ENCODE measurements at places on chromosomes 16 and 17. TPM values are rescaled to one million over a fixed set of nuclear protein-coding genes. Genes with fewer than 3 reads are reported as not detected.

DNA sequence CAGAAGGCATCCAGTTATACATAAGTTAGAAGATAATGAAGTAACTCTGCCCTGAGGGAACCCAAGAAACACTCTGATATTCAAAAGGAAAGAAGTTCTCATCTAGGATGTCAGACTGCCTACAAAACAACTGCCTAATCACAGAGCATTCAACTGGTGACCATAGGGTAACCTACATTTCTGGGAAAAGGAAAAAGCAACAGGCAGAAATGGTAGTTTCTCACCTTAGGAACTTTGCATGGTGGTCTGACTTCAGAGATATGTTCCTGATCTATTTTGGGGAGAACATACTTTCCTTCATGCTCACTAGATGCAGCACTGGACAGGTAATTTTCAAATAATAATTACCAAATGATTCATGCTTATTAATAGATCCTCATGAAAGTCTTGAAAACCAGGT lies 16.5 kb downstream of the RNF43 start:
- DNase-seq = no peak

CD300LB gene
- total RNA-seq = not detected

- DNase-seq = peak; percentile 68
Measured at GRCh38 chr16:63461248-63461841, 1425.1 kb upstream of the CDH8 start.

DNA sequence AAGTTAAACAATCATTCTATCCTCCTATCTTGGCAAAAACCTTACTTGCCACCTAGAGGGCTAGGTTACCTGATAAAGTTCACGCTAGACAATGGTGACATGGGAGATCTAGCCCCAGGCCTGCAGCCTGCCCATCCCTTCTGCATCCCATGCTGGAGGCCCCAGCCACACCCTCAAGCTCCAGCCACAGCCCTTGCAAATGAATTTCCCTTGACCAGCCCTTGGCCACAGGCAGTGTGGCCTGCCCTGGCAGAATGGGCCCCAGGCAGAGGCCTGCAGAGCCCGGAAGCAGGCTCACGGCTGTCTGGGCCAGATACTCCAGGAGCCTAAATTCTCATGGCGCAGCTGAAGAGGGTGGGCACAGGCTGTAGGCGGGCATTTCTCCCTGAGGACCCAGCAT lies 14.9 kb downstream of the WNT3 start:
- DNase-seq = no peak

DPEP3 gene
- not detected for total RNA-seq

GRCh38 chr16:4090351-4090851 lies 25.8 kb downstream of the ADCY9 start:
- DNase-seq = peak; percentile 26

DNA sequence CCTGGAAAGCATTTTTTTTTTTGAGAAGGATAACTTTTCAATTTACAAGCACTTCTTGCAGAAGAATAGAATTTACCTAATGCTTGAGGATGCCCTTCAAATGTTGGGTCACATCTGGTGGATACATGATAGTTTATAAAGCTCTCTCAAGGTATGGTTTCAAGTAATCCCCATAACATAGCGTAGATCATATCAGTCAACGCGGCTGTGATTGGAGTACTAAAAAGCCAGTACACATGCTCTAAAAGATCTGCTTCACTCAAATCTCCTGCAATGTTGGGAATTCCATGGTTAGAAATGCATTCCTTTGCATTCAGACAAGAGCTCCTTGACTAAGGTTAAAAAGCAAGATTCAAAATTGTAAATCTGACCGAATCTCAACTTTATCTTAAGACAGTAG lies 3.9 kb upstream of the KCNJ16 start:
- no peak for DNase-seq

GRCh38 chr17:37090941-37091340 lies 142.2 kb downstream of the AATF start:
- no peak for DNase-seq

C17orf113 gene
- total RNA-seq = 0.17 TPM

DNA sequence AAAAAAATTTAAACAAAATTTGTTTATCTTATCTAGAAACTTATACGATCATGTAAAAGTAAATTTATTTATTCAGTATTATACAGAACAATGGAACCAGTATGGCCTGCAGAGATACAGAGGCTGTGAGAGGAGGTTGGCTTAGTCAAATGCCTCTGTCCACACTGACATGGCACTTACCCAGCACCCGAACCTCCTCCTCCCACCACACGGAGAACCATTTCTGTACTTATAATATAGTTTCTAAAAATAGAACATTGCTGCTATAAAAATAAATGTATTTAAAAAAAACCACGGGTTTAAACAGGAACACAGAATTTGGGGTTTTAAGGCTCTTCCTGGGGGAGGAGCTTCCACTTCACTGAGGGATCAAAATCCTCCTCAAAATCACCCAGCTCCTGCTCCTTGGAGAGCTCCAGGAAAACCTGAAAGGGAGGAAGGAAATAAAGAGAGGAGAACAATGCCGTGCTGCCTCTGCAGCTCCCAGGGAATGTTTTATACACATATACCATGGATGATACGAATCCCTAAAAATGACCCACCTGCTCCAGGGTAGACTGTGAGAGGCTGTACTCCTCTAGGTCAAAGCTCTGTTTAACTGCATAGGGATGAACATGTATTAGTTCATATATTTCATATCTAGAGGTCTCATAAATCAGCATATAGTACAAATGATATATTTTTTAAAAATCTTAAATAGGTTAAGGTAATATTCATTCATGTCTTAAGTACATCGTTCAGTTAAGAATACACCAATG lies 87.3 kb downstream of the ABCA8 start:
- DNase-seq = no peak

GPR142 gene
- total RNA-seq = 0.68 TPM

- no peak for DNase-seq
Measured at GRCh38 chr17:57603546-57603945, 141.6 kb downstream of the CCDC182 start.

DRC3 gene
- total RNA-seq = 2.5 TPM

DNA sequence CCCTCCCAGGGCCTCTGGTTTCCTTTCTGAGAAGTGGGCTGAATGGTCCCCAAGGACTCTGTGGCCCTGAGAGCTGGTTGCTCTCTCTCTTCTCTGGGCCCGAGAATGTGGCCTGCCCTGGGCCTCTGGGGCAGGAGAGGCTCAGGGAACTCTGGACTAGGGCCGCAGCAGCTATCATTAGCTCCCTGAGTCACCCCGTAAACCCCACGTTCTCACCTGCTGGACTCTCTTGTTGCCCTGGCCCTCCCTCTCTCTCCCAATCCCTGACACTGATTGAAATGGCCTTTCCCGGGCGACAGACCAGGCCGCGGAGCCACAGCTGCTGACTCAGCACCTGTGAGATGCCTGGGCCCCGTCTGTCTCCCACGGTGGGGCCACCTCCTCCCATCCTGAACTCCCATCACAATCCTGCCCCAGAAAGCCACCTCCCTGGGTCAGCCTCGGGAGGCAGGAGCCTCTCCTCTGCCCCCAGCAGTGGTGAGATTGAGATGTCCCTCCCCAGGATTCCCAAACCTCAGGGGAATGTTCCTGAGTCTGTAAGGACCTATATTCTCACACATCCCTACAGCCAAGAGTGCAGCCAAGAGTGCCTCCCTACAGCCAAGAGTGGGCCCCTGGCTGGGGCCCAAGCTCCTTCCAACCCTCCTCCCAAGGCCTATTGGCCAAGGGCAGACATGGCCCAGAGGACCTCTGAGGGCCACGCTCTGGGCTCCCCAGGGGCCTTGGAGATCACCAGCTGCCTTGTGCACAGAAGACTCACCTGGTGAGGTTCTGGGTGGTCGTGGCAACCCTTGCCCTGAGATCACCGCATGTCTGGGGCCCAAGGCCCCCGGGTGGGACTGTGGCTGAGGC lies 470 bp downstream of the TRPV3 start:
- no peak for DNase-seq

- DNase-seq = no peak
Measured at GRCh38 chr17:72176516-72176851, 55.7 kb downstream of the SOX9 start.

KRTAP2-2 gene
- total RNA-seq = not detected

- DNase-seq = no peak
Measured at GRCh38 chr17:41063449-41063848, 2.2 kb downstream of the KRTAP2-4 start.

LLGL2 gene
- total RNA-seq = 14.8 TPM

GRCh38 chr17:73901661-73902415 lies 257.6 kb upstream of the SDK2 start:
- DNase-seq = no peak

Measured in dermis blood vessel endothelial cell (primary cell).